ENCODE measurements at places on chromosomes 2 and 18. TPM values are rescaled to one million over a fixed set of nuclear protein-coding genes. Genes with fewer than 3 reads are reported as not detected.

DNA sequence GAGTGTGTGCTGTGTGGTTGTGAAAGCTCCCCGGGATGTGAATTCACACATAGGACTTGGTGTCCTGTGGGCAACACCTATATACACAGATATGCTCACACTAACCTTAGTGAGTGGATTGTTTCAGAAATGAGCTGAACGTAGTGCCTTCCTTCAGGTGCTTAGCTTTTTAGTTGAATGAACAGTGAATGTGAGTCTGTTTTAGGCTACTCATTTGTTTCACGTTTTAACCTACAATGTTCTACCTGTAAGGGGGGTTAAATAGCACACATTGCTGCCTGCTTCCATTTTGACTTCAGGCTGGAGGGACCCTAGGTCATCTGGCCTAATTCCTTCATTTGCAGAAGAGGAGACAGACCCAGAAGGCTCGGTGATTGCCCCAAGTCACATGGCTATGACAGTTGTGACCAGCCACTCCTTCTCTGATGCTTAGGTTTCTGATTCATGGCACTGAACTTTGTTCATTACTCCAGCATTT, 1.0 kb downstream of the PLEK start:
- peak overlapping the region; percentile 43 for H3K4me3 ChIP-seq
- no peaks in the 10 kb centered on the region for H3K27me3 ChIP-seq
- H3K27ac ChIP-seq, result no peak overlapping the region
- H3K36me3 ChIP-seq, result no peaks in the 10 kb centered on the region
- no peak for DNase-seq
- peaks cover 4% of the 10 kb centered on the region for H3K4me1 ChIP-seq

DNA sequence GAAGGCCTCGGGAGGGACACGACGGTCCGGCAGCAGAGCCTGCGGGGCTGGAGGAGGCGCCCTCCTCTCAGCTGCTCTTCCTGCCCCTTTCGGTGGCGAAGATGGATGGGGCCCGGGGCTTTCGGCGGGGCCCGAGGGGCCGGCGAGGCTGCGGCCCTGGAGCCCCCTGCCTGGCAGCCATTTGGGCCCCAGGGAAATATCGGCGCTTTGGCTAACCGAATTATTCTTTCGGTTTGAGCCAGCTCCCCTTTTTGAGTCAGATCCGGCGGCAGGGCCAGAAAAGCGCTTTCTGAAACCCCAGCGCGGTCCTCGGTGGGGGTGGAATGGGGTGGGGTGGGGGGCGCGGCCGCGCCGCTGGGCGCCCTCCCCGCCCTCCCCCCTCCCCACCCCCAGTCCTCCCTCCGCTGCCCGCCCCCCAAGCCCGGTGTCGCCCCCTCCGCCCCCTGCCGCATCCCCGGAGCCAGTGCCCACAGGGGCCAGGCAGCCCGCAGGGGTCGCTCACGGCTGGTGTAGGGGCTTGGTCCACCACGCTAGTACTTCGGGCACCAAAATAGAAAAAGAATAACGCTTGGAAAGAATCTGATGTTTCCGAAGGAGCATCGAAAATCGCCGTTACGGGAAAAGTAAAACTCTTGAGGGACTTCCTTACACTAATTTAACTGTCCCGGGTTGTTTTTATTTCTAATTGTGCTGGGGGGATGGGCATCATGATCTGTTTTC, 9.1 kb upstream of the ARID5A start:
- H3K4me1 ChIP-seq, result peaks cover 52% of the 10 kb centered on the region
- DNase-seq, result peak; percentile 60
- no peaks in the 10 kb centered on the region for H3K36me3 ChIP-seq
- no peaks in the 10 kb centered on the region for H3K27me3 ChIP-seq

GRCh38 chr2:120919771-120920453, 184.2 kb downstream of the GLI2 start:
- DNase-seq, result peak; percentile 41
- H3K4me1 ChIP-seq, result peaks cover 19% of the 10 kb centered on the region
- H3K27me3 ChIP-seq, result no peaks in the 10 kb centered on the region
- peak overlapping the region; percentile 35 for H3K27ac ChIP-seq
- no peak overlapping the region for H3K4me3 ChIP-seq
- H3K36me3 ChIP-seq, result no peaks in the 10 kb centered on the region

- no peaks in the 10 kb centered on the region for H3K27me3 ChIP-seq
- H3K27ac ChIP-seq, result no peak overlapping the region
- H3K4me3 ChIP-seq, result no peak overlapping the region
- no peaks in the 10 kb centered on the region for H3K36me3 ChIP-seq
These were observed 457.2 kb upstream of the SMIM21 start for GRCh38 chr18:75884728-75885127.

DNA sequence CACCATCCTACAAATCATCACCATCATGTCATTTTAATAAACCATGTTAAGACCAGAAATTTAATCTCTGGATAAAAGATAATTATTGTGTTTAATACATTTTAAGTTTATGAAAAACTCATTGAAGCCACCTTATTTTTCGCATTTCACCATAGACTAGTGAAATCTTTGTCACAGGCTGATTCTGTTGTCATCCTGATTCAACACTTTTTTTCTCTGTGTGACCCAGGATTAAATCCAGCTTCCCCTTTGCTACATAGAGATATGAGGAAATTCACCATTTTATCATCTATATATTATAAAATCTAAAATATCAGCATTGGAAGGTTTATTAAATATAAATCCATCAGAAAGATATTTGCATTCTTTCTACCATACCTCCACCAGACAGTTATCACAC, 29.2 kb upstream of the MRO start:
- DNase-seq, result no peak
- no peaks in the 10 kb centered on the region for H3K27me3 ChIP-seq
- peaks cover 48% of the 10 kb centered on the region for H3K4me1 ChIP-seq
- no peaks in the 10 kb centered on the region for H3K36me3 ChIP-seq

DNA sequence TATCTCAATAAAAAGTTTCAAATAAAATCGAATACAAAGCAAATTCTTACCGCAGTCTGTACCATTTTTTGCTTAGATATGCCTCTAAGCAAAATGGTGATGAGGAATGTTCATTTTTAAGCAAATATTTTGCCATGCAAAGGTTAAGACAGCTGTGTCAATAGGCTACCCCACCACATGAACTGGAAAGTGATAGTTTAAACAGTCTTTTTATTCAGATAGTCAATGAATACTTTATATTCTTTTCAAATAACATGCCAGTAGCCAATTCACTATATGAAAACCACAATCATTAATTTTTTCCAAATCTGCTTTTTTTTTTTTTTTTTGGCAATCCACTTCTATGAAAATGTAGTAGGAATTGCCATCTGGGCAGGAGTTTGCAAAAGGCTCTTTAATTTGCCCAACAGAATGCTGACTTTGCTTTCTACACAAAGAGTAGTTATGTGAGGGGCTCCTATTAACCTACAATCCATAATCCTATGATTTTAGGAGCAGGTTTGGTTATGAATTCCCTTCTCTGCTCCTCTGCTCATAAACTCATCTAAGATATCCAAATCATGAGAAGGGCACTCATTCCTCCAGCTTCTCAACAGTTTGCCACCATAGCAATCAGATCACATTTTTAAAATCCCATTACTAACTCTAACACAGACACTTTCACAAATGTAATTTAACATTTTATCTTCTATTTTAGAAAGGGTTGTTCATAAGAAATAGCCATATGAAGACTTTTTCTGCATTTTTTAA, 69.2 kb downstream of the SLC40A1 start:
- no peaks in the 10 kb centered on the region for H3K27me3 ChIP-seq
- no peaks in the 10 kb centered on the region for H3K36me3 ChIP-seq
- H3K4me1 ChIP-seq, result peaks cover 32% of the 10 kb centered on the region
- no peak overlapping the region for H3K4me3 ChIP-seq
- DNase-seq, result no peak

DNA sequence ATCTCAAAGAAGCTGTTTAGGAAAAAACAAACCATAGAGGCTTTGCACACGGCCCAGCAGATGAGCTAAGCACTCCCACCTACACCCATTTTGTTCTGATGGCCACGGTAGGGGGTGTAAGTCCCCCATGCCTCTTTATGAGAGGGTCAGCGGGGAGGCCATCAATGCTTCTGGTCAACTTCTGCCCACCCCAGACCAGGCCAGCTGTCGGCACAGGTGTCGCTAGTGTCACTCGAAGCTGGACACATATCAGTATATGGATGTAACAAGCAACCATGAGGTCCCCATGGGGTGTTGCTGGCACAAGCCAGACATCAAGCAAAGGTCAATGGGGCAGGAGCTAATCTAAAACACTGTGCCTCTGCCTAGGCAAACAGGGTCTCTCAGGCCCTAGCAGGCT, 23.7 kb upstream of the SLC35F6 start:
- H3K27me3 ChIP-seq, result no peaks in the 10 kb centered on the region
- H3K4me1 ChIP-seq, result peaks cover 8% of the 10 kb centered on the region
- no peak overlapping the region for H3K4me3 ChIP-seq
- no peak for DNase-seq
- no peak overlapping the region for H3K27ac ChIP-seq

DNA sequence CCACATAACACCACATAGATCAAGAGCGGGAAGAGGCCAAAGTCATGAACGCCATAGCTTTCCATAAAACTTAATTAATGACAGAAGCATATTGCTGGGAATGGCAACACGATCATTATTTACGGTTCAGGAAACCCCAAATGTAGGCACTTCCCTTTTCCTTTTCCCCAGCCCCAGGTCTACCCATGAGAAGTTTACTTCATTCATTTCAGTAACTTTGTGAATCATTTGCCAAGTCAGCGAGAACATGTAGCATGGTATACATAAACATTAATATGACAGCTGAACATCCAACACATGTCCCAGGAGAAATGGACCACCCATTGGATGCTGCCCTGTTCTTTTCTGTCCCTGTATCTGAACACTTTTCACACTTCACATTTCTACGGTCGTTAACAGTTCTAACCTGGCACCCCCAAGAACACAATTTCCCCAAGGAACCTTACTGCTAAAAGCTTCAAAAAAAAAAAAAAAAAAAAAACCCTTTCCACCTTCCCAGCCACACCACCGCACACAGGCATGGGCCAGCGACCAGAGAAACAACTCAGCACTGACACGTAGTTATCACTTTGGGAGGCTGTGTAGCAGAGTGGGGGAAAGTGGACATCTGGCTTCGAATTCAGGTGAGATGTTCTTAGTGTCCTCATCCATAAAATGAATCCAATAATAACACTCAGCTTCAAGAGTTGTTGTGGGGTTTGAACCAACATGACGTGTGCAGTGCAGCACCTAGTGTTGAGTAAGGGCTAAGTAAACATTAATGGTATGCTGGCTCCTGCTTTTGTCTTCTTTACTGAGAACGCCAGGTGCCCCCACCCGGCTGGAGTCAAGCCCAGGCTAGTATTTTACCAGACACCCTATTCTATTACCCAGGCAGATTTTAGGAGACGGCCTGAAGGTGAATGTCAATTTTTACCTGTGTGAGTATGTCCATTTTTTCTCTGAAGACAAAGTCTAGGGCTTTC, 371.5 kb downstream of the LNPK start:
- H3K36me3 ChIP-seq, result no peaks in the 10 kb centered on the region
- no peaks in the 10 kb centered on the region for H3K4me1 ChIP-seq
- H3K4me3 ChIP-seq, result no peak overlapping the region
- DNase-seq, result no peak
- H3K27ac ChIP-seq, result no peak overlapping the region
- H3K27me3 ChIP-seq, result no peaks in the 10 kb centered on the region

DNA sequence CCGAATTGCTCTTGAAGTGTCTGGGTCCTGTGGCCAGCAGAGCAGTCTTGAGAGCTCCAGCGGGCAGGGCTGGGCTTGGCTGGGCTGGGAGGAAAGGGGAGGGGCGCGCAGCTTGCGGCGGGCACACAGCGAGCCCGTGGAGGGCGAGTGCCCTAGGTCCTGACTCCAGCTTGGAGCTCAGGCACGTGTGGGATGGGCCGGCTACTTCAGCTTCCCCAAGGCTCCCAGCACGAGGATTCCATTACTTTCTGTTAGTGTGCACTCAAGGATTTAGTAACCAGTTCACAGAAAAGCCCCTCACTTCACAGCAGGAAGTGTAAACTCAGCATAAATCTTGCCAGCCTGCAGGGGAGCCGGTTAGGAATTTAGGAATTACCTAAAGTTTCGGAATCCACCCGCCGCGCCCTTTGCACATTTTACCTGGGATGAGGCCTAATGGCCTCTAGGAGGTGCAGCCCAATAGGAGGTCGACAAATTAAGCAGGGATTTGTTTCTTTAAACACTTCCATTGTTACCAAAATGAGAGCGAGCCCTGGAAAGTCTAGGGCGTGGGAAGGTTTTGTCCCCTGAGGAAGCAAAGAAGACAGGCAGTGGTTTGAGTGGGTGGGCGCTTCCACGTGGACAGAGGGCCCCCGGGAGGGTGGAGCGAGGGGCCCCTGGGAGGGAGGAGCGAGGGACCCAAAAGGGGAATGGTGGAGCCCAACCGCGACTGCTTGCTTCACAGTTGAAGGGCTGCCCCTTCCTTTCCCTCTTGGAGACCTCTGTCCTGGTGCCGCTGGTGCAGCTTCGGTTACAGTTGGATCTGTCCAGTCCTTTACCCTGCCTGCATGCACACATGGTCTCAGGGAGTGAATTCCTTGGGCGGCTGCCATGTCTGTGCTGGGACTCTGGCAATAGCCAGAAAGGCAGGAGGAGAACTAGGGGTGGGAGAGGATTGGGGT, 93.3 kb downstream of the CTAGE1 start:
- H3K27me3 ChIP-seq, result no peaks in the 10 kb centered on the region
- DNase-seq, result peak; percentile 74
- peak overlapping the region; percentile 73 for H3K27ac ChIP-seq
- H3K4me1 ChIP-seq, result peaks cover 19% of the 10 kb centered on the region
- H3K4me3 ChIP-seq, result peak overlapping the region; percentile 31

- peaks cover 17% of the 10 kb centered on the region for H3K27me3 ChIP-seq
- H3K4me3 ChIP-seq, result no peak overlapping the region
- no peak for DNase-seq
- no peaks in the 10 kb centered on the region for H3K36me3 ChIP-seq
- no peaks in the 10 kb centered on the region for H3K4me1 ChIP-seq
- no peak overlapping the region for H3K27ac ChIP-seq
These were observed 8.5 kb upstream of the CELF4 start for GRCh38 chr18:37574113-37574512.

- H3K4me1 ChIP-seq, result no peaks in the 10 kb centered on the region
- DNase-seq, result no peak
- no peaks in the 10 kb centered on the region for H3K27me3 ChIP-seq
- H3K27ac ChIP-seq, result peak overlapping the region; percentile 35
- H3K4me3 ChIP-seq, result no peak overlapping the region
These were observed 334.4 kb upstream of the THUMPD2 start for GRCh38 chr2:40113272-40113968.

GRCh38 chr2:149064856-149065630, 26.5 kb downstream of the LYPD6B start:
- no peak for DNase-seq
- no peaks in the 10 kb centered on the region for H3K36me3 ChIP-seq
- H3K27ac ChIP-seq, result no peak overlapping the region
- H3K4me3 ChIP-seq, result no peak overlapping the region
- H3K4me1 ChIP-seq, result peaks cover 14% of the 10 kb centered on the region

The C1GALT1C1L gene
- 2.0 TPM for total RNA-seq

The CSRNP3 gene
- 6.7 TPM for total RNA-seq

The CKAP2L gene
- 0.44 TPM for total RNA-seq

The IL1F10 gene
- total RNA-seq, result not detected

The CMPK2 gene
- 4.2 TPM for total RNA-seq

The HOXD1 gene
- 0.23 TPM for total RNA-seq

The GCG gene
- total RNA-seq, result not detected

The AQP12B gene
- total RNA-seq, result not detected

The OSBPL6 gene
- 7.6 TPM for total RNA-seq

The C2orf66 gene
- total RNA-seq, result not detected

Data from heart right ventricle (tissue), 16 donors.